ENCODE measurements at places on chromosomes 6 and 20.
A peak's percentile ranks its signal among the peaks of the same experiment; 100 is the strongest.

DNA sequence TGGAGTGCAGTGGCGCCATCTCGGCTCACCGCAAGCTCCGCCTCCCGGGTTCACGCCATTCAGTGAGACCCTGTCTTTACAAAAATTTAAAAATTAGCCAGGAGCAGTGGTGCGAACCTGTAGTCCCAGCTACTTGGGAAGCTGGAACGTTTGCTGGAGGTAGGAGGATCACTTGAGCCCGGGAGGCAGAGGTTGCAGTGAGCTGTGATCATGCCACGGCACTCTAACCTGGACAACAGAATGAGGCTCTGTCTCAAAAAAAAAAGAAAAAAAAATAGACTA is 5.7 kb upstream of the PARD6B start:
- DNase-seq: no peak

DNA sequence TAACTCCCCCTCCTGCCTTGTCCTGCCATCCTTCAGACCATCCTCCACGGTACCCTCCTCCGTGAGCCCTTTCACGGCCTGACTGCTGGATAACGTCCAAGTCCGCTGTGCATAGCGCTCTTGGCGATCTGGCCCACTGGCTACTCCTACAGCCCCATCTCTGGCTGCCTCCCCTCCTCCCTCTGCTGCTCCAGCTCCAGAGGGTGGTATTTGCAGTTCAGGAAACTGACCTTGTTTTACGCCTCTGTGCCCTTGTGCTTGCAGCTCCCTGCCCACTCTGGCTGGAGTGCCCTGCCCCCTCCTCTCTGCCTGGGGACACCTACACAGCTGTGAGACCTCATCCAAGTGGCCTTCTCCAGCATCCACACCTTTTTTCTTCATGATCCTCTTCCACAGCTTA is 6.5 kb upstream of the RREB1 start:
- no peak for DNase-seq

- DNase-seq: no peak
Observed at GRCh38 chr6:77403424-77403823, 59.9 kb downstream of the HTR1B start.

- no peak for DNase-seq
Observed at GRCh38 chr6:158223926-158224325, 55.8 kb downstream of the GTF2H5 start.

DNA sequence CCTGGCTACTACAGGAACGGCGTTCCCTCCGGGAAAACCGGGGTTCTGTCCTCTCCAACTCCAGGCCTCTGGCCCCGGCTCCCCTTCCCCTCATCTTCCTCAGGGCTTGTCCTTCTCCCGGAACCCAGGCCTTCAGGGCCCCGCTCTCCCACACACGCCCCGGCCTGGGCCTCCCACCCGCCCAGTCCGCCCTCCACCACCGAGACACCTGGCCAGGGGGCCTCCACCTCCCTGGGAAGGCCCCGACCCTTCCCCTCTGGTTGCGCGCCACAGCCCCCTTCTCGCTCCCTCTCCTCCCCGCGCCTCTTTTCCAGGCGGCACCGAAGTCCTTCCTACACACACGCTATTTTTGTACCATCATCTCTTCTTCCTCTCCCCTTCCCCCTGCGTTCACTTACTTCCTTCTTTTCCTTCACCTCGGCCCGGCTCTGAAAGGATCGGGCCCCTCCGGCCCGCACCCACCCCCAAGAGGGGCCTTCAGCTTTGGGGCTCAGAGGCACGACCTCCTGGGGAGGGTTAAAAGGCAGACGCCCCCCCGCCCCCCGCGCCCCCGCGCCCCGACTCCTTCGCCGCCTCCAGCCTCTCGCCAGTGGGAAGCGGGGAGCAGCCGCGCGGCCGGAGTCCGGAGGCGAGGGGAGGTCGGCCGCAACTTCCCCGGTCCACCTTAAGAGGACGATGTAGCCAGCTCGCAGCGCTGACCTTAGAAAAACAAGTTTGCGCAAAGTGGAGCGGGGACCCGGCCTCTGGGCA is 1.3 kb upstream of the SIRPA start:
- DNase-seq: peak; percentile 89

GRCh38 chr6:105821027-105821426 is 265.1 kb upstream of the PRDM1 start:
- no peak for DNase-seq

DNA sequence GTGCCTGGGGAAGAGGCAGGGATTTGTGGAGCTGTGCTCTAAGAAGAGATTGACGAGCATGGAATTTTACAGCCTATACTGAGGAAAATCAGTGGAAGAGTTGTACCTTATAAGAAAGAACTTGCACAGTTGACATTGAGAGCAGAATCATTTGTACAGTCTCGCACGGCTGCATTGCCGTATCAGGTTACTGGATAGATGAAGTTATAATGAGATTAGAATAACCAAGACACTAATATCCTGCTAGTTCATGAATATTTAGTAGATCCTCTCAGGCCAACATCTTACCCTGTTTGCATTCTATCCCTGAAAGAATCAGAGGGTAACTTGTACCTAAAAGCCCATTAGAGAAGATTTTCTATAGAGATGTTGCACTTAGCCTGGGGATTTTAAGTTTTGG is 447.1 kb downstream of the PREX1 start:
- no peak for DNase-seq
